ENCODE measurements at places on chromosomes 6 and 20. TPM values are rescaled to one million over a fixed set of nuclear protein-coding genes. Genes with fewer than 3 reads are reported as not detected.

The SIRPA gene
- total RNA-seq, result 28.1 TPM

The TMEM30A gene
- 68.0 TPM for total RNA-seq

The TGM3 gene
- total RNA-seq, result not detected

The SYCP2L gene
- total RNA-seq, result 0.45 TPM

The NNAT gene
- total RNA-seq, result 0.82 TPM

The PRKN gene
- total RNA-seq, result 24.9 TPM

Data from right cardiac atrium (tissue), 5 donors.